ENCODE measurements at places on chromosomes 11 and 22.
A peak's percentile ranks its signal among the peaks of the same experiment; 100 is the strongest.

GRCh38 chr11:120612513-120613263, 101.1 kb downstream of the GRIK4 start:
- DNase-seq: no peak

GRCh38 chr11:12529041-12529440, 145.2 kb upstream of the TEAD1 start:
- no peak for DNase-seq

- no peak for DNase-seq
Measured at GRCh38 chr11:10395166-10395897, 59.7 kb upstream of the AMPD3 start.

- DNase-seq: no peak
Measured at GRCh38 chr11:60996381-60997138, 25.1 kb downstream of the CD6 start.

DNA sequence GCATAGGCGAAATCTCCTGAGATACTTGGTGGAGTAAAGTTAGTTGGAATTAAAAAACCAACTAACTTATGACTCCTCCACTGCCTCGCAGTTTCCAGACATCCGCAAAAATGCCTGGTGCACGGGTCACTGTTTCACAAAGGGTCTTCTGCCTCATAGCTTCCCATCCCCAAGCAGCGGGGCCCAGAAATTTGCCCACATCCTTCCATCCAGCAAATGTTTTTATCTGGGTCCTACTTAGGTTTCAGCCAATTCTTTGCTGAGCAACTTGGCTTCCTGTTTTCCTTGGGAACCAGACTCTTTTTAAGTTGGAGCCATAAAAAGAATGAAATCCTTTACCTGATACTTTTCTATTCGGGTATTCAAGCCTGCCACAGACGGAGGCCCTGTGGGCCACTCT, 36.2 kb downstream of the FZD4 start:
- no peak for DNase-seq

GRCh38 chr11:43515090-43515489, 156.4 kb downstream of the TTC17 start:
- DNase-seq: peak; percentile 18

GRCh38 chr11:125374398-125374797, 121.7 kb downstream of the FEZ1 start:
- no peak for DNase-seq

GRCh38 chr11:49302360-49302759, 94.0 kb upstream of the FOLH1 start:
- no peak for DNase-seq

- no peak for DNase-seq
Measured at GRCh38 chr11:84887055-84887629, 740.0 kb downstream of the DLG2 start.

DNA sequence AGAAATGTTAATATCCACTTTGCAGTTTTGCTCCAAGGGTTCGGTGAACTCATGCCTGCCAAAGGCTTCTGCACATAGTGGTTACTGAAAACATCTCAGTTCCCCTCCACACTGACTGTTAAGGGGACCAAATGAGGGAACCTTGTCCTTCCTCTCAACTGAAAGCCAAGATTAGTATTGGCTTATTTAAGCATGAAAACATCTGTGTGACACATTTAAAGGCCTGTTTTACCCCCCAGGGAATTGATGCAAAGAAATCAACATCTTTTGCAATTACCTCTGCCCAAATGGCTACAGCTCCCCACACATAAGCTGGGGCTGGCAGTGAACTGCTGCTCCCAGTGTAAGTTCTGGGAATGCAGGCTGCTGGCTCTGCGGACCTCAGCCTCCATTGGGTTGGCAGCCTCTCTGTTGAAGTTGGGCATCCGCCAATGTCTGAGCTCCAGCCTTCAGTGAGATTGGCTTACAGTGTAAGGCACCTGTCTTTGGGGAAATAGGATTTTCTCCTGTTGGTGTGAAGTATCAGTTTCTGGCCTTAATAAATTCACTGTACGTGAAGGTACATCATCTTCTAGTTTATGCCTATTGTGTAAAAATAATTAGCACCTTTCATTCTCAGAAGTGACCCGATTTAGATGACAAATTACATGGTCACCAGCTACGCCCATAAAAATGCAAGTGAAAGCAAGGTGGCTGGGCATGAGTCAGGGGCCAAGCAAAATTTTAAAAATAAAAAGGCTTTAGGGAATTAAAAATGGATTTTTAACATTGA, 213.4 kb upstream of the SYN3 start:
- no peak for DNase-seq

GRCh38 chr22:25081409-25081824, 118.2 kb upstream of the CRYBB3 start:
- no peak for DNase-seq

DNA sequence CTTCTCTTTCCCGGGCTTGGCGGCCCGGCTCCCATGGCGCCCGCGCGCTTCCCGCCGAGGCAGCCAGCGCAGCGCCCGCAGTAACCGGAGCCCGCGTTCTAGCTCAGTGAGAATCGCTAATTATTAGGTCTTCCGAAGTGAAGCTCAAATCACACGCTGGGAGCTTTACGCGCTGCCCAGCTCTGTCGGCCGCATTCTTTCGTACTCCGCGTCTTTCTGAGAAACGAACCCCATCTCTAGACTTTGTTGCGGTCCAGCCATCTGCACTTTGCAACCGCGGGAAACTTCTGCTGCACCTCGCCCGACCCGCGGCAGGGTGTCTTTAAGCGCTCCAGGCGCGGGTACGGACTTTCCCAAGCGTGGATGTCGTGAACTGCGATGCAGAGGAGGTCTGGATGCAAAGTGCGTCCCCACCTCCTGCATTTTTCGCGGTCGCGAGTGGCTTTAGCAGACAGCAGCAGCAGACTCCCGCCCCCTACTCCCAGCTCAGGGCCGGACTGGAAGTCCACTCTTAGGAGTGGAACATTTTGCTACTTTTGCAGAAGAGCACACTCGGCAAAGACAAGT, 6.0 kb upstream of the PAX6 start:
- DNase-seq: no peak

DNA sequence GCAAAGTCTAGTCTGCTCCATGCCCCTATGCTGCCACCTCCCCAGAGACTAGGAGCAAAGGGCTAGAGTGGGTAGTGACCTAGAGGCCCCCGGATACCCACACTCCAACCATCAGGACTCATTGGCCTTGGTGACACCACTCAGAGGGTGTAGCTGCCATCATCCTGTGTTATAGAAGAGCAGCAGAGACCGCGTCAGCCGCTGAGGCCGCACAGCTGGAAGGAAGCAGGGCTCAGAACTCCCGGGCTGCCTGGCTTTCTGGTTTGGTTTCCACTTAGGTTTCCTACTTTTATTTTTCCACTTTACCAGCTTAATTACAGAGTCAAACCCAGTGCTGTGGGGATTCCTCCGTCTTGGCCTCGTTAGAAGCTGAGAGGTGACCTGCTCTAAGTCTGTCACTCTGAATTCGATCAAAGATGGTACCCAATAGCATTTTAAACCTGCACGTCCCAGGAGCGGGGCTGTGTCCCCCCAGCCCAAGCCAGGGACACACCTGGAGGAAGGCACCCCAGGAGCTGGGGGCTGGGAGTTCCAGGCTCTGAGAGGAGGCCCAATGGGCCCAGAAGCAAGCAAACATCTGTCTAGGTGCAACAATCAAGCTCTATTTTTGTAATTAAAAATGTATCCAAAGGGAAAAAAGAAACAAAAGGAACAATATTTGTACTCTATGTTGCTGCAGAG, 2.1 kb upstream of the CDKN1C start:
- no peak for DNase-seq

DNA sequence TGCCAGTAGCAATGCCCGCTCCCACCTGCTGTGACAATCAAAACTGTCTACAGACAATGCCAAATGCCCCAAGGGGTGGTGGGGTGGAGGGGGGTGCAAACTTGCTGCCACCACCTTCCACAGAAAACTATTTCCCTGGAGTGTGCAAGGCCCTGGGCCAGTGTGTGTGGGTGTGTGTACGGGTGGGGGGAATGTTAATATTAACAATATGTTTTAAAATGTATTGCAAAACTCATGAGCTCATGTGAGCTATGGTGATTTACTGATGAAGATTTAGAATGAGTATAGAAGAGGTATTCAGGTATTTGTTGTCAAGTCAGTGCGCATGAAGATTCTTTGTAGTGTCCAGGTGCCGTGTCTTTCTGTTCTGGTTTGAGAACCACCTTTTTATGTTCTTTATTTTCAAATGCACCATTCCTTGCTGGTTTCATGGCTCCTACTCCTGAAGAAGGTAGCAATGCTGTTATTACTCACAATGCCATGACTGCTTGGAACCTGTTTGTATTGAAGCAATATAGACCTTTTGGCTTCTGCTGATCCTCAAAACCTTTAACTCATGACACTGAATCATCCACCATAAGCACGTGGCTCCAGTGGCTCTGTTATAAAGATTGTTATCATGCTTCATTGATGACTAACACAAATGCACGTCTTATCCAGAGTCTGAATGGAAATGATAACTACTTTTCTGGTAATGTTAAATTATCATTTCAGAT, 29.9 kb upstream of the AQP11 start:
- no peak for DNase-seq

DNA sequence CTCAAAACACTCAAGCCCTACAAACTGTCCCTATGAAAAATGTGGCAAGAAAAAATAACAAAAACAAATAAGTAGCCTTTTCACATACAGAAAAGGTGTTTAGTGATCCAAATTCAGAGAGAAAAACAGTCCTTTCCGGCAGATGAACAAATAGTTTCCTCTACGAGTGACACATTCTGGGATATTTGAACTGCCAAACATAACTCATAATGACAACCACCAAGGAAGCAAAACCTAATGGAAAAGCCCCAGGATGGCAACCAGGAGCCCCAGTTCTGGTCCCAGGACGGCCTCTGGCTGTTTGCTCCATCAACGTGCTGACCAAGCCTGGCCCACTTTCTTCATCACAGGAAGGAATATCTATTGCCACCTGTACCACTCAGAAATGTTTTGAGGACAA, 6.0 kb downstream of the PACSIN2 start:
- DNase-seq: no peak

DNA sequence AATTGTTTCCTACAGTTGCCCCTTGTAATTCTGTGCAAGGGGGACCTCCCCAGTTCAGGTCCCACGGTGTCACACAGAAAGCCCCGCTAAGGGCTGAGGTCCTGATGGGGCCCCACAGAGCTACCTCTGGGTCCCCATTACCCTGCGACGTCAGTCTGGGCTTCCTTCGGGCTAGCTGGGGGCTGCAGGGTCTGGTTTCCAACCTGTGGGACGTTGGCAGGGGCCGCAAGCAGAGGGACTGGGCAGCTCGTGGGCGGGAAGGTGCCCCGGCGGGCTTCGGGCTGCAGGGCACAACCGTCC, 698 bp downstream of the SLC37A4 start:
- no peak for DNase-seq

GRCh38 chr11:23995891-23996290, 501.0 kb upstream of the LUZP2 start:
- no peak for DNase-seq

- no peak for DNase-seq
Measured at GRCh38 chr11:118633319-118633690, 25.9 kb downstream of the PHLDB1 start.

- no peak for DNase-seq
Measured at GRCh38 chr22:36764060-36764459, 11.9 kb downstream of the IFT27 start.

DNA sequence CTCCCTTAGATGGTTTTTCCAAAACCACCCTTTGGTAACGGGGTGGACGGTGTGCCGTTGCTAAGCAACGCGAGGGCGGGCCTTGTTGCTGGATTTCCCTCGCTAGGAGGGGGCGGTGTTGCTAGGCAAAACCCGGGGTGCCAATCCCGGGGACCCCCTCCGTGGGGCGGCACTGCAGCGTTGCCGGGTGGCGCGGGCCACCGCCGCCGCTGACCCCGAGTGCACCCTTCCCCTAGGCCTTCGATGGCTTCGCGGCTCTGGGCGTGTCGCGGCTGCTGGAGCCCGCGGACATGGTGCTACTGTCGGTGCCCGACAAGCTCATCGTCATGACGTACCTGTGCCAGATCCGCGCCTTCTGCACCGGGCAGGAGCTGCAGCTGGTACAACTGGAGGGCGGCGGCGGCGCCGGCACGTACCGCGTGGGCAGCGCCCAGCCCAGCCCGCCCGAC, 8.9 kb downstream of the EHBP1L1 start:
- no peak for DNase-seq

DNA sequence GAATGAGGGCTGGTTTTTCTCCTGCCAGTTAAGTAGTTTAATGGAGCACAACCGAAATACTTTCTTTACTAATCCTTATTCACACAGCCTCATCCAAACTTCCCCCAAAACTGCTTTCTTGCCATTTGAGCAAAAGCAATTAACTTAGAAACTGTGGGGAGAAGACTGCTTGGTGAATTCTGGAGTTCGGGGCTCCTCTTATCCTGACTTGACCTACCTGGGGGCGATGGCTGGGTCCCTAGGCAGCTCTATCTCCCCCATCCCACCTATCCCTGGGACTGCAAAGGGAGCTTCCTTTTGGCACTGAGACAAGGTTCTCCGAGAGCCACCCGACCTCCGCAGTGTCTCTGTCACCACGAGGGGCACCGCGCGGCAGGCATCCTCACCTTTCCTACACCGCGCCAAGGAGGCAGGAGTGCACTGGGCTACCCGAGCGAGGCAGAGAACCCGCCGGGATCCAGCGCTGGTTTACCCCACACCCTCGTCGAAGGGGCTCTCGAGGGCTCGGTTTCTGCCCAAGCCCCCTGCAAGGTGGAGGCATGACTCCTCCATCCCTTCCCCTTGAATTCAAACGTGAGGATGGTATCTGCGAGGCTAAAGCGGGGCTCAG, 759 bp downstream of the DESI1 start:
- DNase-seq: no peak

DNA sequence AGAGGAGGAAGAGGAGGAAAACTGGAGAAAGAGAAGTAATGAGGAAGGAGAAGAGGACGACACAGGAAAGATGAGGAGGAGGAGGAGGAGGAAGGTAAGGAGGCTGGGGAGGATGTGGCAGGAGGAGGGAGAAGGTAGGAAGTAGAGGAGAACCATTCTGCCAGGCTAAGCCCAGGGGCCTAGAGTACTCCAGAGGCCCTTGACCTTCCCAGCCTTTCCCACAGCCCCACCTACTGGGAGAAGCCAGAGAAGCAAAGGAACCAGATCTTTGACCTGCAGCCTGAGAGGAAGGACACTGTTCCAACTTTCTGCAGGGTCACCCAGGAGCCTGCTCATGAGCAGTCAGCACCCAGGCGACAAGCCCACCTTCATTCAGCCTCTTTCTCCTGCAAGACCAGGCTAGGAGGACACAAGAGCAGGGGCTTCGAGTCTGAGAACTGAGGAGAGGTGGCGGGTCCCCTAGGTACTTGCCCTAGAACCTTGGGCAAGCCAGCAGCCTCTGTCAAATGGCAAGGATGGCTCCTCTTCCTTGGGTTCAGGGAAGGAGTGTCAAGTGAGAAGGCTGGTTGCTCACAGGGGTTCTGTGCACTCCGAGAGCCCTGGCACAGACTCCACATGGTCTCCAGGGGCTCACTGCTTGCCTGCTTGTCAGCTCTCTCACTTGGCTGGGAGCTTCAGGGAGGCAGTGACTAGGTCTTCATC, 27.9 kb upstream of the OAF start:
- no peak for DNase-seq

All from iPS DF 6.9 (cell line).